ENCODE measurements at places on chromosomes 3 and 15.

DNA sequence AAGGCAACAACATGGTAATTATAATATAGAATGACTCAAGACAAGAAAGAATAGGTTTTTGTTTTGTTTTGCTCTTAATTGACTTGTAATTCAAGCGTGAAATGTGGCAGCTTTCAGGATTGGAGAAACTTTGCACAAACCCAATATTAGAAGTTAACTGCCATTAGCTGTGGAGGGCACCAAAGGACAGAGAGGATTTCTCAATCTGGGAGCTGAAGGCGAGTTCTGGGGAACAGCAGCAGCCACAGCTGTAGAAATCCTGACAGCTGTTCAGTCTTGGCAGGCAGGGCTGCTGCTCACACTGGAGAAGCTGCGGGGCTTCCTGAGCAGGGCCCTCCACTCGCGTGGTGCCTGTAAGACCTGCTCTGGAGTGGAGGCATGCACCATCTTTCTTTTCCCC is 182.2 kb upstream of the IL12A start:
- DNase-seq = no peak

- no peak for DNase-seq
These were observed 212.8 kb upstream of the TPRG1 start for GRCh38 chr3:188959013-188959412.

DNA sequence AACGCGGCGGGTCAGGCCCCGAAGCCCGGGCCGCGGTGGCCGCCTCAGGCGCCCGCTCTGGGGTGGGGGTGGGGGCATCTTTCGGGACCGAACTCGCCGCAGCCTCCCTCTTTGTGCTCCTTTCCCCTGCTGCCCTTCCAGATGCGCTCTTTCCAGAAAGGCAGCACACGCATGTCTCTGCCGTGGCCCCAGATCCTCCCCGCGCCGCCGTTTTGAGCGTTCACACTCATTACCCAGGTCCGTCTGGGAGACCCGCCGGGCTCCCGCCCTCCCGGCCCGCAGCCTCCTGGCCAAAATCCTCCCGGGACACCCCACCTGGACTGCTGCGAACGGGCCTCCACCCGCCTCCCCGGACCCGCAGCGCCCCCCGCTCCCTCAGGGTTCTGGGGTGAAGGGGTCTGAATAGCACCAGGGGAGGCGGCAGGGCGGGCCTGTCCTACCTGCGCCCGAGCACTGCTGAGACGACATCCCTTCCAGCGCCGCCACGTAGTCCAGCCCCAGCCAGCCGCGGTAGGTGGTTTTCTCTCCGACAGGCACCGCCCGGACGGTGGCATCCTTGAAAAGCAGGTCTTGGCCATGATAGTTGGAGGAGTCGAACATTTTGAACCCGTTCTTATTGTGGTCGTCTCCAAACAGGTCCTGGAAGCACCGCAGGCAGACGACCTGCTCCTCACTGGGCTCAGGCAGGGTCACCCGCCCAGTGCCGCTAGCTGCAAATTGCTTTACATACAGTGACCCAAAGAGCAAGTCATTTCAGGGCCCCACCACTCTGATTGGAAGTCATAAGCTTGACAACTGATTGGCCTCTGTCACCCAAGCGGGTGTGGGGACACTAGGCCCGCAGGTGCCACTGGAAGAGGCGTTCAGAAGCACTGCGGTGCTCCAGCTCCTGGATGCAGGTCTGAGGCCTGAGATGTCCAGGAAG is 25.9 kb downstream of the MELTF start:
- no peak for DNase-seq

- no peak for DNase-seq
These were observed 15.4 kb upstream of the APEH start for GRCh38 chr3:49658711-49659110.

DNA sequence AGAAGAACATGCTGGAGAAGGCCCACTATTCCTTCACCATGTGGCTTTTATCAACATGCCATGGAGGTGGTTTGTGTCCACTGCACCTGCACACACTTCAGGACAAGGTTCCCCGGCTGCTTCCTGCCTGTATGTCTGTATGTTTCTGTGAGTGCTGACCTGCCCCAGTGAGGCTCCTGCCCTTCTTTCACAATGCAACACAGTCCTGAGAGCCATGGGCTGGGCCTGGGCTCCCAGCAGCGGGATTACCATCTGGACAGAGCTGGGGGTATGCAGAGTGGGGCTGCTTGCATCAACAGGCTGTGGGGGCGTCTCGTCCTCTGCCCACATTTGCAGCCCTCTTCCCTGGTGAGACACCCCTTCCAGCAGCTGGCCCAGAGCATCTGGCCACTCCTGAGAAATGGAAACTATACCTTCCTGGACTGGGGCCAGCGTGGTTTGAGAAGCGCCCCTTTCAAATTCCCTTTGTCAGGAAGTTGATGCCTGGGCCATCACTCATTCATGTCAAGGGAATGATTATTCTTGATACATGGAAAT is 29.3 kb upstream of the C15orf39 start:
- DNase-seq = no peak

DNA sequence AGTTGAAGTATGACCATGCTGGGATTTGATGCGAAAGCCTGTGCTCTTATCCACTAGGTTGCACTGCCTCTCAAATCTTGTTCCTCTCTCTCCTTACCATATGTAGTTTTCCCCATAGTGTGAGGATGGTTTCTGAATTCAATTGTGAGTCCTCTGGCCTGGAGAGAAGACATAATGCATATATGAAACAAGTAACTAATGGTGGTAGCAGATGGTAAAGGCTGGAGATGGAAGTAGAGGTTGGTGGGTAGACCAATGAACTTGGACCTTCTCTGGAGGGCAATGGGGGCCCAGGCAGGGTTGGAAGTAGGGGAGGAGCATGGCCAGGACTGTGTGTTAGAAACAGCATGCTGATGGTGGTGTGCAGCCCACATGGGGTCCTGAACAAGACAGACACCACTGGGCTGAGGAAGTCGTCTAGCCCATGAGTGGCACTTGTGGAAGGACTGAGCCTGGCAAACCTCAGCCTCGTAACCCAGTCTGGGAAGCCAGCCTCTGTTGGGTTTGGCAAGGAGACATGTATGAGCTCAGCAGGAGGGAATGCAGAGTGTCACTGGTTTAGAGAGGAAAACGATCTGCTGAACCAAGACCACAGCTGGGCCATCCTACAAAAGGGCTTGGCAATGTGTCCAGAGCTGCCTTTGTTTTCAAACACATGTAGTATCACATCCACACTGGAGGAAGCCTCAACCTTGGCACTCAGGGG is 18.5 kb upstream of the LMCD1 start:
- no peak for DNase-seq
